Midbrain (tissue), 1 donor: ENCODE measurements at places on chromosomes 5 and 9.

- DNase-seq: no peak
These were observed 71.2 kb upstream of the TAF1L start for GRCh38 chr9:32706725-32707100.

GRCh38 chr5:89435347-89435746 lies 552.4 kb upstream of the MEF2C start:
- no peak for DNase-seq

DNA sequence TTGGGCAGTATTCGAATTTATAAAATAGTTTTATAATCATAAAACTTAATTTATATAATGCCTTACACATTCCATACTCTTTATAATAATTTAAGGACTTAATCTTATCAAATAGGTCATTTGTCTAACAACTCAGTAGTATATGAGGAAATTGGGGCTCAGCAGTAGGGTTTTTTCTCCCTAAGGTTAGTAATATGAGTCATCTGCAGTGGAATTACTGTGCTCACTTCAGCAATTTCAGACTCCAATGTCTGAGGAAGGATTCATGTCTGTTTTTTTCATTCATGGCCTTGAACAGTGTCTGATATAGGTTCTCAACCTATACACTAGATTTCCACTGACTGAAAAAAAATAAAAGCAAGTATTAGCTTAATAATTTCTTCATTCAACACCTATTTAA lies 7.4 kb downstream of the DMRTA1 start:
- DNase-seq: no peak

DNA sequence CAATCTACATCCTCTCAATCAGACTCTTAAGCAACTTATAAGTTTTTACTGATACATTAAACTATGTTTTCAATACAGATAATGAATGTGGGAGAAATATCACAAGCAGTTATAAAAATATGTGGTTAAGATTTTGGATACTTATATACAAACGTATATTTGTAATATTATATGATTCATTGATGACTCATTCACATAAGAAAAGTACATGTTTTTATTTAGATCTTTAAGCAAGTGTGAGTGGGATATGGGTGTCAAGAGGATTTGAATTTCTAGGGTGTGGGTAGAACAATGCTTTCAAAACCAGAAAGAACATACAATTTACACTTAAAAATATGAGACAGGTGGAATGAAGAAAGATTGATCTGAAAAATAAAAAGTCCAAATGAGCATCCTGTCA lies 36.1 kb upstream of the ISL1 start:
- no peak for DNase-seq
